ENCODE measurements at places on chromosomes 2 and 18.

GRCh38 chr2:217436386-217436785, 566.4 kb downstream of the TNS1 start:
- peak overlapping the region; percentile 65 for H3K27ac ChIP-seq
- no peak overlapping the region for H3K4me3 ChIP-seq
- peaks cover 42% of the 10 kb centered on the region for H3K4me1 ChIP-seq
- no peaks in the 10 kb centered on the region for H3K27me3 ChIP-seq
- H3K36me3 ChIP-seq: no peaks in the 10 kb centered on the region

GRCh38 chr2:85216927-85217326, 83.7 kb downstream of the TCF7L1 start:
- H3K36me3 ChIP-seq: no peaks in the 10 kb centered on the region
- no peak for DNase-seq
- no peaks in the 10 kb centered on the region for H3K27me3 ChIP-seq

DNA sequence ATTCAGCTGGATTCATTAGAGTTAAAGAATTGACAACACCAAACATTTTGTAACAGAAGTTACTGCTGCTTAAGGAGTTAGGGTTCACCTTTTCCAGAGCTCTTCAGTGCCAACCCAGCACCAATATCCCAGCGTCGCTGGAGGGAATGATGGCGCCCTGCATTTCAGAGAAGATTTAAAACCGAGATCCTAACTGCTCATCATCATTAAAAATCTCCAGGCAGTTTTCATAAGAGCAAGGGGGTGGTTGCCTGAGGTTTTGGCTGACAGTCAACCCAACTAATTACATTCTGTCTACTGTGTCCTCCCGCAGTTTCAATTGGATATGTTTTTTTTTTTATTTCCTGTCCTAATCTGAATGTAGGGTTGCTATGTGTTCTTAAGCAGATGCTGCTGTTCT, 509.6 kb upstream of the TCF4 start:
- no peak overlapping the region for H3K27ac ChIP-seq
- DNase-seq: no peak
- H3K27me3 ChIP-seq: no peaks in the 10 kb centered on the region
- no peaks in the 10 kb centered on the region for H3K36me3 ChIP-seq

- H3K4me3 ChIP-seq: no peak overlapping the region
- no peaks in the 10 kb centered on the region for H3K4me1 ChIP-seq
- H3K27me3 ChIP-seq: no peaks in the 10 kb centered on the region
- H3K27ac ChIP-seq: no peak overlapping the region
- DNase-seq: no peak
These were observed 63.1 kb downstream of the CCDC150 start for GRCh38 chr2:196702641-196703040.

- no peaks in the 10 kb centered on the region for H3K4me1 ChIP-seq
- H3K4me3 ChIP-seq: no peak overlapping the region
- H3K36me3 ChIP-seq: no peaks in the 10 kb centered on the region
- no peak for DNase-seq
- H3K27me3 ChIP-seq: no peaks in the 10 kb centered on the region
These were observed 3.6 kb upstream of the SMARCAL1 start for GRCh38 chr2:216408426-216409290.

Measured in ascending aorta (tissue), 2 donors.